ENCODE measurements at places on chromosomes 2 and 18.

DNA sequence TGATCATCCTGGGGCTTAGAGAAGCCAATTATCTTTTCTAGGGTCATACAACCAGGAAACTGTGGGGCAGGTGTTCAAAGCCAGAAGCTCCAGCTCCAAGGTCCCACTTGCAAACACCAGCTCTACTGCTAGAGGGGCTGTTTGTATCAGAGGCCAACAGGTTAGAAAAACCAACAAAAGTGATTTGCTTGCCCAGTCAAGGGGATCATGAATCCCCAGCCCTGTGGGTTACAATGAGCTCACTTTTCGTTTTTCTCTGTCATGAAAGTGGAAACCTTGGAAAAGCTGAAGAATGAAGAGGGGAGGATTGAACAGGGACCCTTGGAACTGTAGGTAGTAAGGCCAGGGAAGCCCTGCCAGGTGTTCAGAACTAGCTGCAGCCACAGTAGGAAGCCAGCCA lies 119.2 kb downstream of the SPP2 start:
- DNase-seq: no peak

DNA sequence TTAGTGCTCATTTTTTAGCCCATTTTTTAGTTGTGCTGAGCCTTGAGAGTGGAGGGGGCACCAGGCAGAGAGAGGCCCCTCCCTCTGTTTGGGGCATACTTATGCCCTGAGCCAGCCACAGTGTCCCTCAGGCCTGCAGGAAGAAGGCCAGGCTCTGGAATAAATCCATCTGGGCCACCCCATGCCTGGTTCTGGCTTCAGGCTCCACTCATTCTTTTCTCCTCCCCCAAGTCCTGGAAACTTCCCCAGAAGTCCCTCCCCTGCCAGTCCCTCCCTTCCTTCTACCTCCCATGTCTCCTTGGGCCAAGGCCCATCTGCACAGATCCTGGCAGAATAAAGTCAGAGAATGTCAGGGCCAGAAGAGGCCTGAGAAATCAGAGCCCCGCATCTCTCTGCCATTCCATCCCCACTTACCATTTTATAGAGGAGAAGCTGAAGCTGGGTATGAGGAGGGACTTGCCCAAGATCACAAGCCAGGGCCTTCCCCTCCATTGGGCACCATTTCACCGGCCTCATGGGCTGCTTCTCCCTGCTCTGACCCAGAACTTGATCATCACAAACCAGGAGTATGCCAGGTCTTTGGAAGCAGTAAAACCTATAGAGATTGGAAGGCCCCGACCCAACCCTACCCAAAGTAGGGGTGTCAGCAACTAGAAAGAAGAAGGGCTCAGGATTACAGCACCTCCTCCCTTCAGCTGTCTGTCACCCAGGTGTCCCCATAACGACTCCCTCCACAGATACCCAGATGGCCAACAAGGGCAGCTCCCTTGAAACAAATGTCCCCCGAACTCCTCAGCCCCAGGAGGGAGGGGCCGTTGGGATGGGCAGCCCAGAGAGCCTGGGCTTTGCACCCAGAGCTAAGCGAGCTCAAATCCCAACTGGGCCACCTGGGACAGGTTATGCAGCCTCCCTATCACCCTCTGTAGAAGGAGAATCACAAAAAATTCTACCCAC lies 108.4 kb downstream of the POLR1A start:
- no peak for DNase-seq

DNA sequence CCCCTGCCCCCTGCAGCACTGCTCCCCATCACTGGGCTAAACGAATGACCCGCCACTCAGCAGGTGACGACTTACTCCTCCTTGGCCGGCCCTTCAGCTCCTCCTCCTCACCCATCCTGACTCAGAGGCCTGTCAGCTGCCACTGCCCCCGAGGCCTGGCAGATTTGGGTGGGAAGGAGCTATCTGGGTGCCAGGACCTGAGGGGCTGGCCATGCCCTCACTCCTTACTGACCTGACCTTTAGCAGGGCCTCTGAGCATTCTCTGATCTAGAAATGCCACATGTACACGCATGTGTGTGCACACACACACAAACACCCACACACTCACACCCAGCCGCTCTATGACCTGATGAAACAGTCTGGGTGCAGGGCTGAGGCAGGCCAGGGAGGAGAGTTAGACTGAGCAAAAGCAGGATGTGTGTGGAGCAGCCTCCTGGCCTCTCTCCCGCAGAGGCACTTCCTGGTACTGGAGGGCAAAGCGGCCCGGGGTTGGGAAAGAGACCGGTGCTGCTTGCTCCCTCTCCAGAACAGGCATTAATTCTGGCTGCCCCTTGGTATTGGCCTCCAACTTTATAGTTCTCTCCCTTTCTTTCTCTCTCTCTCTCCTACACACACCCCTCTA lies 68.0 kb downstream of the ZFP36L2 start:
- DNase-seq: peak; percentile 79

DNA sequence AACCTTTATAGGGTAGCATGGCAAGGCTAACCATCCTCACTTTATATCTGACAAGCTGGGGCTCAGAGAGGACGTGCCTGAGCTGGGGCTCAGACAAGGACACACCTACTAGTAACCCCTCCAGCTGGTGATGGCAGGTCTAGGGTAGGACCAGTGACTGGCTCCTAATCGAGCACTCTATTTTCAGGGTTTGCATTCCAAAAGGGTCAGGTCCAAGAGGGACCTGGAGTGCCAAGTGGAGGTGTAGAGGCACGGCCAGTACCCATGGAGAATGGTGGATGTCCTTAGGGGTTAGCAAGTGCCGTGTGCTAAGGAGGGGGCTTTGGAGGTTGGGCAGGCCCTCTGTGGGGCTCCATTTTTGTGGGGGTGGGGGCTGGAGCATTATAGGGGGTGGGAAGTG lies 1.2 kb upstream of the DES start:
- no peak for DNase-seq

DNA sequence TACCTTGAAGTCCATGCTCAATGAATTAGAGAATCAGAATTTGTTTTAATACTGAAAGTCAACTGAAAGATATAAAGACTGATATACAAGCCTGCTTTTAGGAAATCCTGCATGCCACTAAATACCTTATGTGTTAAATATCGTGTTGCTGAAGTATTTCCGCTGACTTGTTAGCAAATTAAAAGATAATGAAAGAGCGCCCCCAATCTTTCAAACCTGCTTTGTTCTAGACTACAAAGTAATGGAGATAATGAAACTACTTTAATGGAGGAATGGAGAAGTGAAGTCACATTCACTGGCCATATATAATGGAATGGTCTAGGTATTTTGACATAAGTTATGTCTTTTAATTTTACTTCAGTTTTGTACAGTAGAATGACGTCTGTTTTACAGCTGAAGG lies 95.7 kb downstream of the ASXL3 start:
- no peak for DNase-seq

- no peak for DNase-seq
Observed at GRCh38 chr2:140747665-140748064, 1383.2 kb downstream of the LRP1B start.

- DNase-seq: no peak
Observed at GRCh38 chr18:74819433-74820059, 221.9 kb downstream of the ZNF407 start.

DNA sequence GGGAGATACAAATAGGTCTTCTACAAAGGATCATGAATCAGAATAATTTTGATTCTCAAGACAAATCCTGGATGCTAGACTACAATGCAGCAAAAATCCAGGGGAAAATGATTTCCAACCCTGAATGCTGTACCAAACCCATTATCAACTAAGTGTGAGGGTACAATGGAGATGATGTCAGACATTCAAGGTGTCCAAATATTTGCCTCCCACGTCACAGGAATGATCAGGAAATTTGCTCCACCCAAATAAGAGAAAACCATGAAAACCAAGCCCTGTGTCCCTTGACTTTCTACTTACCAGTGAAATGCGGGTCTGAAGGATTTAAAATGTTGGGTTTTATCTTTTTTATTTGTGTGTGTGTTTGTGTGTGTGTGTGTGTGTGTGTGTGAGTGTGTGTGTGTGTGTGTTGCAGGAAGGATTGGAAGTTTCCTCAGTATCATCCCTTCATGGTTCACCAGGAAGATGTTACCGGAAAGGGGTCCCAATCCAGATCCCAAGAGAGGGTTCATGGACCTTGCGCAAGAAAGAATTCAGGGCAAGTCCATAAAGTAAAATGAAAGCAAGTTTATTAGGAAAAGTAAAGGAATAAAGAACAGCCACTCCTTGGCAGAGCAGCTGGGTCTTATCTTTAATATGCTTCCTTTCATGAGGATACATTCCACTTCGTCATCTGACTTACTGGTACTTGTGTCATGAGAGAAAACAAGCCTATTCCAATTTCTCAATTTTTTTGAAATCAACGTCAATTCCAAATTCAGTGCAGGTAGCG lies 61.1 kb upstream of the ID2 start:
- DNase-seq: no peak

DNA sequence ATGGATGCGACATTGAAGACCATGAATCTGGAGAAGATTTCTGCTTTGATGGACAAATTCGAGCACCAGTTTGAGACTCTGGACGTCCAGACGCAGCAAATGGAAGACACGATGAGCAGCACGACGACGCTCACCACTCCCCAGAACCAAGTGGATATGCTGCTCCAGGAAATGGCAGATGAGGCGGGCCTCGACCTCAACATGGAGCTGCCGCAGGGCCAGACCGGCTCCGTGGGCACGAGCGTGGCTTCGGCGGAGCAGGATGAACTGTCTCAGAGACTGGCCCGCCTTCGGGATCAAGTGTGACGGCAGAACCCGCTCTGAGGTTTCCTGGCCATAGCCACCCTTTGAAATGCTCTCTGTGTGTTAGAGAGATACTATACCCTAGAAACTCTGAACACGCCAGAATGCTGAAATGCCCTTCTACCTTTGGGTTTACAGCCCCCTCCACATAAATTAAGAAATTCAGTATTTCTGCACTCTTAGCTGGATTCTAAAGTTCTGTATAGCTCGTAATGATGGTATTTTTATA lies 659 bp downstream of the CHMP1B start:
- no peak for DNase-seq

GRCh38 chr2:72999729-73000725 lies 71.5 kb downstream of the SFXN5 start:
- no peak for DNase-seq

- DNase-seq: no peak
Observed at GRCh38 chr2:64679673-64680425, 26.1 kb upstream of the SERTAD2 start.

DNA sequence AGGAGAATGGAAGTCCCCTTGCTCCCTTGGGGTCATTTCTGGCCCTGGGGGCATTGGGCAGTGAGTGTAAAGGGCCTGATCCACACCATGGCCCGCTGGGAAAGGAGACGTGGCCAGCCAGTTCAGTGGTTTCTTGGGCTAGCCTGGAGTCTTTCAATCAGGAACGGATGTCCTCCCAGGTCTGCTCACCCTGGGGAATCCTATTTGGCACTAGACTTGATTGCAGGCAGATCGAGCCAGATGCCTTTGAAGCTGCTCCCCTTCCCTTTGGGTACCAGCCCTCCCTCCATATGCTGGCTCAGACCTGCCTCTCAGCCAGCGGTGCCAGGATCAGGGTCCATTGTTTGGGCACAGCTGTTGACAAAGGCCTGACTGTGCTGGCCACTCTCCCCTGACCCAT lies 11.0 kb downstream of the FBLN7 start:
- no peak for DNase-seq

GRCh38 chr2:20079546-20080115 lies 28.2 kb upstream of the LAPTM4A start:
- DNase-seq: no peak

DNA sequence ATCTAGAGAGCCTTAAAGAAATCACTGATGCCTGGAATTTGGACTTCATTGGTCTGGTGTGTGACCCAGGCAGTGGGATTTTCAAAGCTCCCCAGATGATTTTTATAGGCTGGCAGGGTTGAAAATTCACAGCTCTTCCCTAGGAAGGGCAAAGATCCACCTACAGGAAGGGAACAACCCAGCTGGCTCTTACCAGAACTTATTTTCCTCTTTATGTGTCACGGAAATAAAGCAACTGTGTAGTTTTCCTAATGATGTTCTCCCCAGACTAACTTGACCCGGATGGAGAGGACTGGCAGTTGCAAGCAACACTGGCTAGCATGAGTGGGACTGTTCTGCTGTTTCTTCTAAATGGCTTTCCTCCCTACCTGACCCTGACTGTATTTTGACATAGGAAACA lies 235.6 kb downstream of the ALPK2 start:
- DNase-seq: no peak

GRCh38 chr2:66771359-66771976 lies 336.5 kb downstream of the MEIS1 start:
- no peak for DNase-seq

- no peak for DNase-seq
Observed at GRCh38 chr2:236092714-236093113, 75.5 kb downstream of the GBX2 start.

All from SIG-M5 (cell line).